GM13976 (cell line): ENCODE measurements at places on chromosomes 13 and 19.

GRCh38 chr13:32499538-32500210, 38.9 kb downstream of the N4BP2L2 start:
- DNase-seq: no peak

GRCh38 chr19:6716610-6716970, 3.9 kb downstream of the C3 start:
- no peak for DNase-seq

- DNase-seq: no peak
Observed at GRCh38 chr13:59883885-59884284, 279.8 kb downstream of the DIAPH3 start.

DNA sequence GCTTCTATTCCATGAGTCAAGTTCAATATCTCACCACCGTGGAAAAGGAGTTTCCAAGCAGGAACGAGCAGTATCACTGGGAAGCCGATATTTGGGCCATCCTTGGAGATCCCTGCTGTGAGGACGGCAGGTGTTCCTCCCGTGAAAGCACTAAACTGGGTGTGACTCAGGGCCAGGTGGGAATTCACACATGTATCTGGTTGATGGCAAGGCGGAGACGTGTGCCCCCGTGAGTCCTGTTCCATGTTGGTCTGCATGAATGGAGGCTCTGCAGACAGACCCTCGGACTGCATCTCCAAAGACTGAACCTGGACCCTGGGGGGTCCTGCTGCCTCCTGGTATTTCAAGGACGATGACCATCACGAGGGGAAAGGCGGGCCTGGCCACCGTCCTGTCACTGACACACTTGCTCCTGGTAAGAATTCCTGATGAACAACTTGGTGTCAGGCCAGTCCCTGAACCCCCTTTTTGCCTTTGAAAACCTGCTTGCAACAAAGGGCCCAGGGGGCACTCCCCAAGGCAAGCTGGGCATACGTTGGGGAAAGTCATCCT, 22.8 kb upstream of the GAS6 start:
- DNase-seq: no peak

DNA sequence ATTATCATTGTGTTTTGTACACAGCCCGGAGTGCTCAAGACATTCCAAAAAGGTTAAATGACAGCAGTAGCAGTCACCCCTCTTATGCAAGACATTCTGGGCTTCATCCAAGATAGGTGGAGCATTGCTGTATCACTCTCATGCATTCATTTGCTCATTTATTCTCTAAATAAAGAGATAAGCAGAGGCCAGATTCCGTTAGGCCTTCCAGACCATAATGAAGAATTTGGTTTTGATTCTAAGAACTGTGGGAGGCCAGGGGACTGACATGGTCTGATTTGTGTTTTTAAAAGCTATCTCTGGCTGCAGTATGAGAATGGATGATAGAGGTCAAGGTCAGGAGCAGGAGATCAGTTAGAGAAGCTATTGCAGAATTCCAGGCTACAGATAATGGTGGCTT, 145.8 kb downstream of the KCNRG start:
- no peak for DNase-seq

- DNase-seq: peak; percentile 23
Observed at GRCh38 chr13:31431722-31432137, 232.0 kb downstream of the B3GLCT start.
